ENCODE measurements at places on chromosomes 4 and X.

DNA sequence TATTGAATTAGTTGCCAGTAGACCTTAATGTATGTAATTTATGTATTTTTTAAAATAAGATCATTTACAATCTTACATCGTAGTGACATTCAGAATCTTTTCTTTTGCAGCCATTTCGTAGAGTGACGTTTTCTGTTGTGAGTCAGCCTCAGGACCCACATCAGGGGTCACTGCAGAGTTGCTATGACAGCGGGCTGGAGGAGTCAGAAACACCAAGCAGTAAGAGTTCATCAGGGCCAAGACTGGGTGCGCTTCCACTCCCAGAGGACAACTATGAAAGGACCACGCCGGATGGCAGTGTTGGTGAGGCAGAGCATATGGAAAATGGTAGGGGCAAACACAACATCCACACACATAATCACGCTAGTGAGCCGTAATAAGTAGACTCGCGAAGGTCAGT, 199.9 kb downstream of the PCDH7 start:
- DNase-seq: no peak

- DNase-seq: no peak
Observed at GRCh38 chr4:1031956-1032795, 20.8 kb downstream of the FGFRL1 start.

DNA sequence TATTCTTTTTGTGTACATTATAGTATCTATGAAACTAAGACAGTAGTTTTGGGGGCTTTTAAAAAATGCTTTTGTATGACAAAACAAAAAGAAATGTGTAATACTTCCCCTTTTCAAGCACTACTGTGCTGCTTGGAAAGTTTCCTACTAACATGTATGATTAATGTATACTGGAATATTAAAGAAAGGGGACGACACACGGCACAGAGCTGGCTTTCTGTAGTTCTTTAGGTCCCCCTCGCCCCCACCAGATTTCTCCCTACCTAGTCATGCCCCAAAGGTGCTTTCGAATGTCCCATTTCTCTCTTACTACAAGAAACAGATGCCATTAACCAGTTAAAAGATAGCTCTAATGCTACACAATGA, 1.6 kb upstream of the AP1S2 start:
- DNase-seq: no peak

DNA sequence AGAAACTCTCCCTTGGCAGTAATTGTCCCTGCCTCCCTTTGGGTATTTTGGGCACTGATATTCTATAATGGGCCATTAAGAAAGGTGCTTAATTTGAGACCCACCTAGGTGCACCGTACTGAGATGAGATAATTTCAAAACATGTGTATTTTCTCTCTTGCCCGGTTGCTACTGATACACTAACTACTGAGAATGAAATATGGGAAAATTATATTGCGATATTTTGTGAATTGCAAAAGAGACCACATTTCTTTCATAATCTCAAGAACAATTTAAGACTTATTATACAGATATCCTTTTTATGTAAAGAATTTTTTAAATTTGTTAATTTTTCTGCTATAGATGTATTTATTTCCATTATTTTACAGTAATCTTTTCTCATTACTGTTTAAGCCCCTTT, 284.9 kb downstream of the ADGRL3 start:
- no peak for DNase-seq

DNA sequence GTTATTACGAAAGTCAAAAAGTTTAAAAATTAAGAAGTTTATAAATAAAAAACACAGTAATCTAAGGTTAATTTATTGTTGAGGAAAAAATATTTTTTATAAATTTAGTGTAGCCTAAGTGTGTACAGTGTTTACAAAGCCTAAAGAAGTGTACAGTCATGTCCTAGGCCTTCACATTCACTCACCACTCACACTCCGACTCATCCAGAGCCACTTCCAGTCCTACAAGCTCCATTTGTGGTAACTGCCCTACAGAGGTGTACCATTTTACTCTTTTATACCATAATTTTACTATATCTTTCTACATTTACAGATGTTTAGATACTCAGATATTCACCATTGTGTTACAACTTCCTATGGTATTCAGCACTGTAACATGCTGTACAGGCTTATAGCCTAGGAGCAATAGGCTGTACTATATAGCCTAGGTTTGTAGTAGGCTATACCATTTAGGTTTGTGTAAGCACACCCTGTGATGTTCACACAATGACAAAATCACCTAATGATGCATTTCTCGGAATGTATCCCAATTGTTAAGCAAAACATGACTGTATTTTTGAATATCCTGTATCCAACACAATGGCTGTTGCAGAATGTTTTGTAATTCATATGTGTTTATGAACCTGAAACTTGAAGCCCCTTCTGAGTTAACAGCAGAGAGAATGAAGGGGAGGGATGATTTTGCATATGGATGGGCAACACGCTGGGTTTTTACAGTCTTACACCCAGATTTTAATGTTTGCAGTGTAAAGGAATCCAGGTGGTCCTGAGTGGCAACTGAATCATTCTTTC, 3.1 kb downstream of the PPBP start:
- no peak for DNase-seq

DNA sequence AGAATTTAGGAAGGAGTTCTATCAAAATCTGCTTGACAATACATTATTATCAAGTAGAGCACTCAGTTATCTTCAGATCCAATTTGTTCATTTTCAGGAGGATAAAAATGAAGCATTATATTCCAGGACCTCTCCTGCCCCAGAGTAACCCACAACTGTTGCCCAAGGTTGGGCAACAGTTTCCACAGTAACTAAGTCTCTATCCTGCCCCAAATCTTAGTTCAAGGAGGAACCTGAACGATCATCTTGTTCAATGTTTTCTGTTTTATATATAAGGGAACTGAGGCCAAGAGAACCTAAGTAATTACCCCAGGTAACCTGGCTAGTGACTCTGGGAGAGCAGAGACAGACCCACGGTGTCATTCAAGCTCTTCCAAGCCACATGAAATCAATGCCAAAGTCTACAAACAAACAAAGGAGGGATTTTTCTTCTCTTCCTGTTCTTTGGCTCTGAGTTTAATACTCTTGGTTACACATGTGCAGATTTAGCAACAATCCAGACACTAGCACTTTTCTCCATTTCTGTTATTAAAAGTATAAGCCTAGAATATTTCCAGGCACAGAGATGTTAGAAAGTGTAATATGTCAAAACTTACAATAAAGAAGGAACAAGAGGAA, 105.6 kb downstream of the C4orf51 start:
- DNase-seq: no peak
